ENCODE measurements at places on chromosomes 3 and 15.

DNA sequence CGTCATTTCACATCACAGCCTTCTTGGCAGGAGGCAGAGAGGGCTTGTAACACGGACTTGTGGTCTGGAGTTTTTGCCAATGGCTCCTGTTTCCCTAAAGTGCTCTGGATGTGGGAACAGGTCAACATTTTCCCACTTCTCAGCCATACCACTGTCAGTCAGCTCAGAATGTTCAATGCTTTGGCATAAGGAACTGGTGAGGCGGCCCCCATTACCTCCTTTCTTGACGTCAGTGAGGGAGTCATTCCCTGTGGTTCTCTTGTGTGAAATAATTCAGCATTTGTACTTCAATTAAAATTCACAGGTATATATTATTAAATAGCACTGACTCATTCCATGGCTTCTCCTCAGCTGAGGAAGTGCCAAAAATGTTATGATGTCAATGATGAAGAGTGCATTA lies 167.1 kb downstream of the P3H2 start:
- DNase-seq, result no peak

DNA sequence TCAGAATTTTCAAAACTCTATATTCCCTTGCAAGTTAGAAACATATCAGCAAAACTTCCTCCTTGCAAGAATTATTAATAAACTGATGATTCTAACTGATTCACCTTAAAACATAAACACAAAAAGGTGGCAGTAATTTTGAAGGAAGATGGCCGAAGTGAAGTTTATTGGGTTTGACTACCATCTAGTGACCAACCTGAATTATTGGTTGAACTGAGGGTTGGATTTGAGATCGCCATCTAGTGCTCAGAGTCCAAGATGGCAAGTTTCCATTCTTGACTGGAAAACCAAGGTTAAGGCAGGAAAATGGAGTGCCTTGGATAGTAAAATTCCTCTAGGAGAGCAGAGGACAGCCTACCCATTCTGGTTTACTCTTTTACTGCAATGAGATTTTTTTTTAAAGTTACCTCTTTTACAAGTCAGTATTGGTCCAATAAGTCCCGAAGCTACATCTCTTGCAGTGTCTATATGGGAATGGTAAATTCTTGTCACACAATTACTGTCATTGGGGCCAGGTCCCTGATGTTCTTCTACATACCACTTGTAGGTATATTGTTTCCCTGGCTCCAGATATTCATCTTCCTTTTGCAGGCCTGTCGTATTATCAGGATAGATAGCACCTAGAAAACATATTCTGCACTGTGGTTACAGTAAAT lies 51.6 kb upstream of the CP start:
- DNase-seq, result peak; percentile 53

DNA sequence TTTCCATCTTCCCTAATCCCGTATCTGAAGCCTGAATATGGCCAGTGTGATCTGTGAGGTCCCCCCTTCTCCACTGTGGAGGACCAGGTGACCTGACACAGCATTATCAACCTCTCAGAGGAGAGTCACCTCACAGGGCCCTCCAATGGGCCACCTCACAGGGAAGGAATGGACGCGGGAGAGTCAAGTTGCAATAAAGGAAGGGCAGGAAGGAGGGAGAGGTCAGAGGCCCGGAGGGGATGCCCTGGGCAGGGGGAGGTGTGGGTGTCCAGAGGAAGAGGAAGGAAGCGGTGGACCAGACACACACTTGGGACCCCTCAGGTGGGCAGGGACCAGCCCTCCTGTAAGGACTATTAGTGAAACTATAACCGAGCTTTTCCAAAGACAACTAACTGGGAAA lies 14.6 kb upstream of the LRRC15 start:
- peak; percentile 7 for DNase-seq

GRCh38 chr15:57401546-57401945 lies 25.2 kb downstream of the CGNL1 start:
- no peak for DNase-seq

GRCh38 chr15:32837935-32838334 lies 120.1 kb downstream of the GREM1 start:
- DNase-seq, result no peak

DNA sequence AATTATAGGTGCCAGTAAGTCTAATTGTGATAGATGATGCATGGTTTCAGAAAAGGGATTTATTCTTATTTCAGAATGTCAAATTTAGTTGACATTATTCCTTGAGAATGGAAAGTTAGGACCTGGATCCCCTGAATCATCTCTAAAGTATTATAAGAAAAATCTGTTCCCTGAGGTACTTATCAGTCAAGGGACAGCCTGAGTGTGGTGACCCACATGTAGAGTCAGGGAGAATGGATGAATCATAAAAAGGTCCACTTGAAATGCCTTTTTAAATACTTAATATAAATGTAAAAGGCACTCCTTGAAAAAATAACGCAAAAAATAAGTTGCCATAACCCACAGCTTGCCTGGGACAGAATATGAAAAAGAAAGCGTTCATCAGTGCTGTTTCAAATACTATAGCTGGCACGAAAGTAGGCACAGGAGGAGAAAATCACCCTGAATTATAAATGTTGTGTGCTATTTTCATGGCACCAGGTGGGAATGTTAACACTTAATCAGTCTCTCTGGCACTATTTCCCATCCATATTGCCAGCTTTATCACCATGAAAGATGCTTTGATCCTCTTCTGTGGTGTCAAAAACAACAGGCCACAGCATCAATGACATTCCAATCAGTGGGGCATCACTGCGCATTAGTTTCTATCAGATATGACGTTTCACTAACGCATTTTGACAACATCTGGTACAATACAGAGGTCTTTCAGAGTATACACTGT lies 208.5 kb downstream of the EPHA3 start:
- no peak for DNase-seq

GRCh38 chr3:110711851-110712516 lies 359.6 kb upstream of the NECTIN3 start:
- no peak for DNase-seq

GRCh38 chr3:194029846-194030245 lies 106.1 kb upstream of the HES1 start:
- peak; percentile 59 for DNase-seq
